Testis (tissue), 5 donors: ENCODE measurements at places on chromosomes 6 and 20.
A peak's percentile ranks its signal among the peaks of the same experiment; 100 is the strongest.

DNA sequence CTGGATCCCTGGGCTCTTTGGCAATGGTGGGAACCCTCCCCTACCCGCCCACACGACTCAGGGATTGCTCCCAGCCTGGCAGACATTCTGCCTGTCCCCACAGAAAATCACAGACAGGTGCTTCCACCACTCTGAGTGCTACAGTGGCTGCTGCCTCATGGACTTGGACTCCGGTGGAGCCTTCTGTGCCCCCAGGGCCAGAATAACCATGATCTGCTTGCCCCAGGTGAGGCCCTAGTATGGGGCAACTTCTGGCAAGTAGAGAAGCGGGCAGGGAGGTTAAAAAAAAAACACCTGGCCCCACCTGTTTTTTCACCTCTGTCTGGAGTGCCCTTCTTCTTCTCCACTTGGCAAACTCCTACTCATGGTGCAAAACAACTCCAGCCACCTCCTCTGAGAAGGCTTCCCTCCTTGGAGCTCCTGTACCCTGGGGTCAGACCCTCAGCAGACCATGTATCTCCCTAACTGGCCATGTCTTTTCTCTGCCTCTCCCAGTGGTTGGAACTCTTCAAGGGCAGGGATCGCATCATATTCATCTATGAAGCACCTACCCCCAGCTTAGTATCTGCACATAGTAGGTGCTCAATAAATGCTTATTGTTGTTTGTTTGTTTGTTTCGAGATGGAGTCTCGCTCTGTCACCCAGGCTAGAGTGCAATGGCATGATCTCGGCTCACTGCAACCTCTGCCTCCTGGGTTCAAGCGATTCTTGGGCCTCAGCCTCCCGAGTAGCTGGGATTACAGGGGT, 1.1 kb downstream of the CLPSL2 start:
- H3K4me1 ChIP-seq: peaks cover 5% of the 10 kb centered on the region
- DNase-seq: no peak
- H3K4me3 ChIP-seq: no peak overlapping the region
- H3K27me3 ChIP-seq: no peaks in the 10 kb centered on the region

- no peak overlapping the region for H3K27ac ChIP-seq
- no peaks in the 10 kb centered on the region for H3K4me1 ChIP-seq
- H3K36me3 ChIP-seq: no peaks in the 10 kb centered on the region
Measured at GRCh38 chr6:36104836-36105235, 25.5 kb upstream of the MAPK13 start.

DNA sequence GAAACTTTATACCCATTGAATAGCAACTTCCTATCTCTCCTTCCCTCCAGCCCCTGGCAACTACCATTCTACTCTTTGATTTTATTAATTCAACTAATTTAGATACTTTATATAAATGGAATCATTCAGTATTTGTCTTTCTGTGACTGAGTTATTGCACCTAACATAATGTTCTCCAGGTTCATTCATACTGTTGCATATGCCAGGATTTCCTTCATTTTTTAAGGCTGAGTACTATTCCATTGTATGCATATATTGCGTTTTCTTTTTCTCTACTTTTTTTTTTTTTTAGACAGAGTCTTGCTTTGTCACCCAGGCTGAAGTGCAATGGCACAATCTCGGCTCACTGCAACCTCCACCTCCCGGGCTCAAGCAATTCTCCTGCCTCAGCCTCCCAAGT, 49.5 kb upstream of the BEND6 start:
- no peak for DNase-seq
- H3K27me3 ChIP-seq: no peaks in the 10 kb centered on the region
- no peaks in the 10 kb centered on the region for H3K4me1 ChIP-seq
- H3K4me3 ChIP-seq: no peak overlapping the region

- DNase-seq: no peak
- no peaks in the 10 kb centered on the region for H3K27me3 ChIP-seq
- peaks cover 3% of the 10 kb centered on the region for H3K4me1 ChIP-seq
Measured at GRCh38 chr6:29757701-29758293, 34.6 kb downstream of the HLA-F start.

GRCh38 chr6:4687989-4688947, 87.9 kb upstream of the CDYL start:
- H3K36me3 ChIP-seq: no peaks in the 10 kb centered on the region
- no peak overlapping the region for H3K4me3 ChIP-seq
- no peaks in the 10 kb centered on the region for H3K27me3 ChIP-seq
- H3K4me1 ChIP-seq: no peaks in the 10 kb centered on the region
- DNase-seq: no peak

DNA sequence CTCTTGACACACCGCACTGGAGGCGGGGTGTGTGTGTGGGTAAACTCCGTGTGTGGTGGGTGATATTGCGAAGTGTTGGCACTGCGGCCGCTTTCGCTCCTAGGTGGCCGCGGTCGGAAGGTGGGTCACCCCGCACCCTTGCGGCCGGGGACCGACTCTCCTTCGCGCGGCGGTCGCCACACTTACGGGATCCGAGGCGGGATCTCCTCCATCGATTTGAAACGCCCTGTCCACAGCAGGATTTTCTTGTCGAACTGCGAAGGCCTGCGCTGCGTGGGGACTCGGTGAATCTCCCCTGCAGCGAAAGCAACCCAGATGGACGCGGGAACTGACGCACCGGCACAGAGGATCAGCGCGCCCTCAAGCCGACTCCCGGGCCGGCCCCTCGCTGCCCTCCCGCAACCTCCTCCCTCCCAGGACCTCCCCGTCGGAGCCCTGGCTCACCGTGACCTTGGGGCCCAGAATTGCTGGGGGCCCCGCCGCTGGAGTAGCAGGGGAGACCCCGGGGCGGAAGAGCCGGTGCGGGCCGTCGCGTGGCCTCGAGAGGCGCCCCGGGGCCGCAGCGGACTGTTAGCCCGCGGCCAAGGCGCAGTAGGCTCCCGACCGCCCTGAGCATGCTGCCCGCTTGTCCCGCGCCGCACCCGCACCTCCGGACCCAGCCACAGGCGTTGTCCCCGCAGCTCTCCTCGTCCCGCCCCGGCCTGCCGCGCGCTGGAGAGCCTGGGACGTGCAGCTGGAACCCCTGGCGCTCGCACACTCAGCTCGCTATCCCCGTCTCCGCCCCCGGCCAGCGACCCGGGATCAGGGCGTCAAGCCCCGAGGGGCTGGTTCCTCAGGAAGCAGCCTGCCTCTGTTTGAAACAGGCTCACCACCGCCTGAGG, at the start of gene FAM162B:
Gene FAM162B (minus strand): TSS at position 759 of the 881 bp plus-strand sequence. CDS start 143 bp downstream, at position 616.
- H3K36me3 ChIP-seq: no peaks in the 10 kb centered on the region
- DNase-seq: peak; percentile 50
- H3K4me3 ChIP-seq: peak within 1 kb of the TSS; percentile 61
